ENCODE measurements at places on chromosomes 5 and 9.

DNA sequence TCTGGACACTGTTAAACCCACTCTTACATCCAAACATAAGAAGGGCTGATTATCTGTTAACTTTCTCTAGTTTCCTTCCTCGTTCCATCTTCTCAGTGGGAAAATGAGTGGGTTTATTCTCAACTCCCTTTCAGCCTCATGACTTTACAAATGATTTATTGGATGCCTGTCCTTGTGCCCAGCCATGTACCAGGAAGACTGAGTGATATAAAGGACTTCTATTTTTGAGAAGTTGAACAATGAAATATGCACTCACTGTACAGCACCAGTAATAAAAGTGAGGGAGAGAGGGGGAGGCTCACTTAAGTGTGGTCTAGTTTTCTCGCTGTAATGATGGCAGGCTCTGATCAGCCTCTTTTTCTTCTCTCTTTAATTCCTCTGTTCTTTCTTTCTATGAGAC lies 277.6 kb downstream of the SMARCA2 start:
- no peak for DNase-seq

DNA sequence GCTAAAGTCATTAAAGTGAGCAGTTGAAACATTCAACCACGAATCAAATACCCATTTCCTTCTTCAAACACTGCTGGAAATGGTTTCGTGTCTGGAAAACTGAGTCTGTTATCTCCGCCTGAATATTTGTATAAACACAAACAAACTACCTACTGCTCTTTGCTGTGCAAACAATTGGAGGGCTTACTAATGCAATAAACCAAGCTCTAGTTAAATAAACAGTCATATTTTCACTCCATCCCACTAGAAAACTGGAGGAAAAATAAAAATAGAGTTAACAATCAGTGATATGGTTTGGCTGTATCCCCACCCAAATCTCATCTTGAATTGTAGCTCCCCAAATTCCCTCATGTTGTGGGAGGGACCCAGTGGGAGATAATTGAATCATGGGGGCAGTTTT lies 397.6 kb downstream of the RASEF start:
- DNase-seq, result no peak

DNA sequence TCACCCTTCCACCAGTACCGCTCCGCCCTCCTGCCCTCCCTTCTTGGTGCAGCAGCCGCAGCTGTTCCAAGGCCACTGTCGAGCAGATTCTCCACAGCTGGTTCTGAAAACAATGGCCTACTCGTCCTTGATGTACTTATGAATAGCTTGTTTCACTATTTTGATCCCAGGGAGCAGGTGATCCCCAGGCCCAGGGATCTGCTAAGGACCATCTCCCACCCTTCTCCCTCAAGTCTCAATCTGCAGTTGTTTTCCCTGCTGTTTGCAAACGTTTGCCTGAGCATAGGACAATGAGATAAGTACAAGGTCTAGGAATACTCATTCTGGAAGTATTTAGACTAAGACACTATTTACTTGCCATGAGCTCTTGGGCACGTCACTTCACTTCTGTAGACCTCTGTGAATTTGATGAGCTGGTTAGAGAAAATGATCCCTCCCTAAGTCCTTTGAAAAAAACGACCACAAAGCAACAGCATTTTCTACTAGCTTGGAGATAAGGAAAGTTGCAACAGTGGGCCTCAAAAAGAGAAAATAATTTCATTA lies 1.8 kb downstream of the LURAP1L start:
- no peak for DNase-seq

DNA sequence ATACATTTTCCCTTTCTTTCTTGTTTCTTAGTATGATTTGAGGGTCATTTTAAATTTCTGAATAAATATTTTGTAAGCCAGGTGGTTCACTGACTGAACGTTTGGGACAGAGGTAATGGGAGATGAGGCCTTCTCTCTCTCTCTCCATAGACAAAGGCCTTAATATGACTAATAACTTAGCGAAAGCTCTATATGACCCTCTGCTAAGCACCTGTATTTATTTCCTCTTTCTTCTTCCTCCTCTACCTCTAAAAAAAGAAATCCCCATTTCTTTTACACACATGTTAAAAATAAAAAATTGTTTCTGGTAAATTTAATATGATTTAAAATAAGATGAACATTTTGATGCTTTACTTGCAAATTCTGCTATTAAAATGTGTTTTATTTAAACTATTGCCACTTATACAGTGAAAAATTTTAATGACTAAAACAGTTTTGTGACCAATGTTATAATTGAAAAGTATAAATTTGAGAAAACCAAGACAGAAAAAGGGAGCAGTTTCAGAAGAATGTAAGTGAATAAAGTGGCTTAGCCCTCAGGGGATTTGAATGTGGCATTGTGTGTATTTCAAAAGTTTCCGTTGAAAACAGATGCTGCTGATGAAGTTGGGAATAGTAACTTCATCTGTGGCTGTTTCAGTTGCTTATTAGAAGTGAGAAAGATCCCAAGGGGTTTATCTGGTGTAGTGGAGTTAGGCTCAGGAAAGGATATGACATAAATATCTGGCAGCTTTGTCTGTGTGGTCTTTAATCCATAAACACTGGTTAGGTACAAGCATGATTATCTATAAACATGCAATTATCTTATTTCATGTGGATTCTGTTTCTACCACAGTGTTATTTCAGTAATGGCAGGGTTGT lies 128.6 kb upstream of the GRHPR start:
- DNase-seq, result no peak

DNA sequence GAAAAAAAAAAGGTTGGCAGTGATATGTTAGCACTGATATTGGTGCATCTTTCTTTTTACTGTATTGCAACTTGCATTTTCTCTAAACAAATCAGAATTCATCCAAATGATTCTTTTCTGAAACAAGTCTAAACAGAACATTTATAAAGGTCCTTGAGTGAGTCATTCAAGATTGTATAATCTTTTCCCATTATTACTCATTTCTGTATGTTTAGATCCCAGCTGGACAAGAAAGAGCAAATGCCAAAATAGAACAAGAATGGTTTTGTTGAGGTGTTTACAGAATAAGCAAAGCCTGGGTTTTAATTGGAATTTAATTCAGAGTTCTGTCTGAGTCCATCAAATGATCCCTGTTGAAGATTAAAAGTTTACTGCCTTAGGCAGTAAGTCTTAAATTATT lies 112.3 kb downstream of the VCAN start:
- DNase-seq, result no peak

- DNase-seq, result no peak
These were observed 74.1 kb downstream of the SERINC5 start for GRCh38 chr5:80181618-80182211.

- DNase-seq, result no peak
These were observed 99.3 kb downstream of the ANXA2R start for GRCh38 chr5:42940853-42941252.

DNA sequence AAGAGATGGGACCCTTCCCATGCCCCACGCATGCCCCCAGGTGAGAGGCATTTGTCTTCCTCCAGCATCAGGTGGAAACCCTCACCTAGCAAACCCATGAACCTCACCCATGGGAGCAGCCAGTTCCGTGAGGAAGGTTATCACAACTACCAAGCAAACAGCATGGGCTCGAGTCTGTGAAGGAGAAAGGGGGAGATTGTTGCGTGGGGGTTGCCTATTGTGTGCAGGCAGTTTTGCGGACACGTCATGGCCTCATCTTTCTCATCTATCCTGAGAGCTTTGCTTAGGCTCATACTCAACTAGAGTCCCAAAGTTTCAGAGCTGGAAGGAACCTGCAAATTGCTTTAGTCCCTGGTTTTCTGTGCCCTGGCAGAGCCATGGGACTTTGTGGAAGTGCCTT lies 73.6 kb upstream of the TGFBR1 start:
- DNase-seq, result no peak

- DNase-seq, result no peak
These were observed 19.9 kb upstream of the FAM120A start for GRCh38 chr9:93431539-93432105.

DNA sequence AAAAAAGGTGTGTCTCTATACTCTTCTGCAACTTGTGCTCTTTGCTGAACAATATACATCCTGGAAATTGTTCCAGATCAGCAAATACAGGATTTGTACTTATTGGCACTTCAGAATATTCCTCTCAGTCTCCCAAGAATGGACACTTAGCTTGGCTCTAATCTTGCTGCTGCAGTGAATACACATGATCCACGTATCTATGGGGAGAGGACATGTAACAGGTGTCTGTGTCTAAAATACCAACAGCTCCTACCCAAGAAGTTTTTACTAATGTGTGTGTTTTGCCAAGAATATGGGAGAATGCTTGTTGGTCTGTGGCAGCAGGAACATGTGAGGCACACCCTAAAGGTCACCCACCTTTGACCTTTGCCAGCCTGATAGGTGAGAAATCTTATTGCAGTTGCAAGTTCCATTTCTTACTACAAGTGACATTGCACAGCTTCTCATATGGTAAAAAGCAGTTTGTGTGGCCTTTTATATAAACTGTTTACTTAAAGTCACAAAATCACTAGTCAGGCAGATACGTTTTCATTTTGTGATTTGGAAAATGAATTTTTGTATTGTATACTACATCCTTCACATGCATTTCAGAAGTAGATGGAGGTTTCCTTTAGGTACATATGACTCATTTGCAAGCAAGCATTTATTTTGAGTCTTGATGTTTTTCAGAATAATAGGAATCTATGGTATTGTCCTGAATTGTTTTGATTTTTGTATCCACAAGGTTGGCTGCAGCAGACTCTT lies 35.8 kb downstream of the PHF2 start:
- DNase-seq, result no peak

GRCh38 chr9:86546712-86547111 lies 192.5 kb upstream of the TUT7 start:
- no peak for DNase-seq

GRCh38 chr5:146291421-146292074 lies 47.1 kb upstream of the POU4F3 start:
- DNase-seq, result no peak

DNA sequence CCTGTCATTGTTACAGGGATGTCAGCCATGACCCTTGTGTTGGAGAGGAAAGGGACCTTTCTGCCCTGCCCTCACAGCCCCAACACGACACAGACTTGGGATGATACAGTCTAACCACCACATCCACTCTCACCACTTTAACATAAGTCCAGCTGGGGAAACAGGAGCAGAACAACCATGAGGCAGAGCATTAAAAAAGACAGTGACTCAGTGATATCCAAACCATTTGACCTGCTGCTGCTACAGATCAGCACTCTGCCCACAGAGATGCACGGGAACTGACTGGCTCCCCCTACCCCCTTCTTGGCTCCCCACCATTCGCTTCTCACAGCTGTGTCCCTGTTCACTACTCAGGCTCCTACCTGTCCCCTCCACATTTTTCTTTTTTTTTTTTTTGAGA lies 458.6 kb downstream of the ZNF608 start:
- no peak for DNase-seq

DNA sequence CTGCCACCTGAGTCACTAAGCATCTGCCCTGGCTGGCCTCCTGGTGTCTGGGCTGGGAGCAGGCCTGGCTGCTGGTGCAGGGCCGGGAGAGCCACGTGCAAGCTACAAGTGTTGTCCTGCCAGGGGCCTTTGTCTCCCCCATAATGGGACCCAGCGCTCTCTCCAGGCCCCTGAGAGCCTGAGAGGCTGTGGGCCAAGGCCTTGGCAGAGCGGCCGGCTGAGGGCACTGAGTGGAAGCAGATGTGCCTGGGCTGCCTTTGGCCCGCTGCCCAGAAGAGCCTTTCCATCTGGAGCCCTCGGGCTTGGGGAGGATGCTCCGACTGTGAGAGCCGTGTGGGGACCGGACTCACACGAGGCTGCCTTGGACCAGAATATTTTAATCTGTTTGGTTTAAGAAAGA lies 185.5 kb downstream of the RGS3 start:
- no peak for DNase-seq

DNA sequence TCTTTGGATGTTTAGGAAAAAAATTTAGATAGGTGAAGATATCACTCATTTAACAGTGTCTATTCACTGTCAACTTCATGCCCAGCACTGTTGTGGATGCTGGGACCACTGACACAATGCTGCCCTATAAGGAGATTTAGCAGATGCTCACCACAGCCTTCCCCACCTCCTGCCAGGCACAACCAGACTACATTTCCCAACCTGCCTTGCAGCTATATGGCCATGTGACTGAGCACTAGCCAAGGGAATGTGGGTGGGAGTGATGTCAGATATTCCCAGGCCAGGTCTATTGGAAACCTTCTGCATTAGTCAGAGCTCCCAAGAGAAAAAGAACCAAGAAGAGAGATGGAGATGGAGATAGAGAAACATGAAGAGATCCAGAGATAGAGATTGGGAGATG lies 302.6 kb upstream of the TAS2R1 start:
- DNase-seq, result no peak

DNA sequence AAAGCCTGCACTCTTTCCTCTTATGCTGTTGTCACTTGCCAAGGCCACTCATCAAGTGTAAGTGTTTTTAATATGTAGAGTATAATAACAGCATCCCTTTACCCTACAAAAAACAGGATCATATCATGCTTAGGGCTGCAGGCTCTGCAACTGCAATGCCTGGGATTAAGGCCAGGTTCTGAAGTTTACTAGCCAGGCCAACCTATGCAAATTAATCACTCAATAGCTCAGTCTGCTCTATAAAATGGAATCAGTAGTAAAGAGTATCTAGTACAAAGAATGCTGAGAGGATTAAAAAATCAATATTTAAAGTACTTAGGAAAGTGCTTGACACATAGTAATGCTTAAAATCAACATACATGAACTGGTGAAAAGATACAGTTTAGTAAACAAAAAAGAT lies 253.3 kb downstream of the EDIL3 start:
- DNase-seq, result no peak

DNA sequence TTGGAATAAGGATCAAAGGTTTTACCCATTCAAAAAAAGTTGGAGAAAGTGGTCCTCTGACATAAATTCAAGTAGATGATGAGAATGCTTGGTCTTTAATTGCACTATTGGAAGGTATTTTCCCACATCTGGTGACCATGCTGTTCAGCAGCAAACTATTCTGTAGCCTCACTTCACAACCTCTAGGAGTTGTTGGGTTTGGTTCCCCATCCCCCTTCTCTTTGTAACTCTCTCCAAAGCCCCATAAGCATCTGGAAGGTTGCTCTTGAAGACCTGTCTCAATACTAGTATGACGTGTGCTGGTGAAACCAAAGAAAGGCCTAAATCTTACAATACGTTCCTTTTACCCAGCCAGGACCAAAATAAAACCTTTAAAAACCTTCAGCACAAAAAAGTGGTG lies 8.5 kb downstream of the RGMB start:
- no peak for DNase-seq

Data from activated CD4-positive, CD25-positive, alpha-beta regulatory T cell treated with anti-CD3 and anti-CD28 coated beads, Interleukin-2, amount 50 U/mL, for 16 hours (primary cell).